Non-pigmented ciliary epithelial cell (primary cell): ENCODE measurements at places on chromosomes 3 and 15.

- no peak for DNase-seq
Observed at GRCh38 chr3:8485141-8485870, 16.3 kb upstream of the LMCD1 start.

GRCh38 chr3:164732166-164732565, 346.1 kb downstream of the SI start:
- DNase-seq = no peak

GRCh38 chr3:39327746-39328349, 1.7 kb upstream of the CCR8 start:
- no peak for DNase-seq

DNA sequence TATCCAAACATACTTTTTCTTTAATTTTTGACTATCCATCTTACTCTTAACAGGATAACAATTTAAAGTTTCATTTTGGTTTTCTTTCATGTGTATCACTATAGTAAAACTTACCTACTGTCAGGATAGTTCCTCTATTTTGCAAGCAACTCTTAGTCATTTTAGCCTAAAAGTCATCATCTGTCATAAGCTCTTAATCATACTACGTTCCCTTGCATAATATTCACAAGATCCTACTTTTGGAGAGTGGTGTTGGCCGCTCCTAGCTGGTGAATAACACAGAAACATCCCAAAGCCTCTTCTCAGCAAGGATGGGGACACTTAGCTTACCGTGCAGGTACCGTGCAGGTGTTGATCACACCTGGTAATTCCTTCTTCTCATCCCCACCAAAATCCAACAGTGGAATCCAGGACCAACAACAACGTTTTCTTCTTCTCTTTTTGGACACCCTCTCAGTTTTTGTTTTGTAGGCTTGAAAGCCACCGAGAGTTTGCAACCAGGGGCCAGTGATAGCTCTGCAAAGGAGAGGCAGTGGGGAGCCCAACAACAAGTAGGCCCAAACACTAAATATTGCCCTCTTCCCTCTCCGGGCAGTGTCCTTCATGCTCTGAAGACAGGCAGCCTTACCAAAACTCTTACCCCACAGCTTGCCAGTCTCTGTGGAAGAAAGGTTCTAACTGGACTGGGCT, 433 bp downstream of the FILIP1L start:
- DNase-seq = no peak

- DNase-seq = peak; percentile 58
Observed at GRCh38 chr15:76931397-76932134, at the start of gene RCN2. Gene RCN2 (plus strand): TSS chr15:76931749. CDS start chr15:76931842, 93 bp downstream.

DNA sequence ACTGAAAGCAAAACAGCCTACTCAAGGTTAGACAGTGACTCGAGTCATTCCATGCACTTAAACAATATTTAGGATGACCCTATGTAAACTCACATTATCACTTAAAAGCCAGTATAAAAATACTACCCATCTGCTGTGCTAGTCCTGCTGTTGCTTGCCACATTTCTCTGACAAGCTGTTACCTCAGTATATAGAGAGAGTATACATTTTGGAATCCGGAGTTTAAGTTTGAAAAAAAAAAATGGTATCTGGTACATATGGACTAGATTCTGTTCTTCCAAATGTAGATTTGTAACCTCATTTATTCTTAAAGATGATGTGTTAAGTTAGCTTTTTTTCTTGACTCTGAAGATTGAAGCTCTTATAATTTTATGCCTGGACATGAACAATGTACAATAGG, 503.8 kb upstream of the TPRG1 start:
- no peak for DNase-seq

GRCh38 chr3:58352626-58353025, 19.9 kb downstream of the PXK start:
- DNase-seq = no peak

- no peak for DNase-seq
Observed at GRCh38 chr3:78035131-78035641, 995.3 kb downstream of the ROBO2 start.

GRCh38 chr15:63908281-63908680, 74.5 kb upstream of the HERC1 start:
- DNase-seq = no peak

DNA sequence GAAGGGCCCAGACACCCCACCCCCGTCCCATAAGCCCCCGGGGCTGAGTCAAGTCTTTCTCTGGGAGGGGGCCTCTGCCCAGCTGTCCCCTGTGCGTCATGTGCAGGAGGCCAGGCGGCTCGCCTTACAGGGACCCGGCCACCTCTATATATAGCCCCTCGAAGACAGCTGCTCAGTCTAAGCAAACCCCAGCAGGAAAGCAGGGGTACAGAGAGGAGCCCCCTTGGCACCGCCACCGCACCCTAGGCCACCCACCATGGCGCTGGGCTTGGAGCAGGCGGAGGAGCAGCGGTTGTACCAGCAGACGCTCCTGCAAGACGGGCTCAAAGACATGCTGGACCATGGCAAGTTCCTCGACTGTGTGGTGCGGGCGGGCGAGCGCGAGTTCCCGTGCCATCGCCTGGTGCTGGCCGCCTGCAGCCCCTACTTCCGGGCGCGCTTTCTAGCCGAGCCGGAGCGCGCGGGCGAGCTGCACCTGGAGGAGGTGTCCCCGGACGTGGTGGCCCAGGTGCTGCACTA, at the start of gene KLHL40:
Gene KLHL40 (plus strand): TSS at position 175 of the 519 bp plus-strand sequence. CDS start 82 bp downstream, at position 257.
- no peak for DNase-seq

DNA sequence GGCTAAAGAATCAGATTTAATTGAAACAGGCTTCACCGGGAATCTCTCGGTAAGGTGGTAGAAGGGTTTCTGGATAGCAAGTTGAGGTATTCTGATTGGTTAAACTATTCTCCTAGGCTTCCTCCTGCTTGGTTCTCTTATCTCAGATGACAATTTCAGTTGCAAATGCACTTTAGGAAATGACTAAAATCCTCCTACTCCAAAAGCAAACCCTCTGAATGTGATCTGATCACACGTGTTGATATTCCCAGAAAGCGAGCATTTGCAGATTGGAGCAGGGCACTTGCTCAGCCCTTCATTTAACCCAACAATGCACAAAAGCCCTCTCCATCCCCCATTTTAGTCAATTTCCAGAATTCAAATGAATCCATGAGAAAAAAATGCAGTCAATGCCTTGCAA, 55.6 kb upstream of the ICE2 start:
- no peak for DNase-seq

DNA sequence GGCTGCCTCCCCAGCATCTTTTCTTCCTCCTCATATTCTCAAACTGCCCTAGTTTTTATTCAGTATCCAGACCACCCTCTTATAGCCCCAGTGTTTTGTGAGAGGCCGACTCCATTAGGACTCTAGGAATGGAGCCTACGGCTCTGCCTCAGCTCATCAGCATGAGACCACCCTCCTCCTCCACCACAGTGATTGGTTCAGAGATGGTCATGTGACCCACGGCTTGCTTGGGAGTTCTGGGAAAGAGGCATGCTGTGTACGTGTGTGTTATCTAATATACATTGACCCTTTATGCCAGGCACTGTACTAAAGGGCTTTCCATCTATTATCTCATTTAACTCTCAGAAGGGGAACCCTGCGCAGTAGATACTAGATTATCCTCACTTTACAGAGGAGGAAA, 17.8 kb upstream of the CMTM7 start:
- DNase-seq = no peak

- DNase-seq = no peak
Observed at GRCh38 chr3:69232482-69232881, 110.1 kb upstream of the LMOD3 start.

DNA sequence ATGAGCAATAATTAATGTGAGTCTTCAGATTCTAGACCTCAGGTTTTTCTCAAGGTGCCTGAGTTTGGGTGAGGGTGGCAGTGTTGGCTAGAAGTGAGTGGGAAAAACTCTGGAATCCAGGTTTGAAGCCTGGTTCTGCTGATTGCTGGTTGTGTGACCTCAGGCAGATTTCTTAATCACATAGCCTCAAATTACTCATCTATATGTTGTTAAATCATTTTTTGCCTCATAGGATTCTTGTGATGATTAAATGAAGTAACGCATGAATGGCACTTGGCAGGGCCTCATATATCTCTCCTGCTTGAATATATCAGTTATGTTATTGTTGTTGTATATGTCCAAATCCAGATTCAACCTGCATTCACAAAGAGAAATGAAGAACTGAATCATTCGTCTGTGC, 60.5 kb downstream of the NR2F2 start:
- DNase-seq = no peak

- DNase-seq = peak; percentile 36
Observed at GRCh38 chr3:153087595-153088566, 74.1 kb upstream of the RAP2B start.

- DNase-seq = no peak
Observed at GRCh38 chr3:190988102-190988501, 125.6 kb upstream of the GMNC start.

DNA sequence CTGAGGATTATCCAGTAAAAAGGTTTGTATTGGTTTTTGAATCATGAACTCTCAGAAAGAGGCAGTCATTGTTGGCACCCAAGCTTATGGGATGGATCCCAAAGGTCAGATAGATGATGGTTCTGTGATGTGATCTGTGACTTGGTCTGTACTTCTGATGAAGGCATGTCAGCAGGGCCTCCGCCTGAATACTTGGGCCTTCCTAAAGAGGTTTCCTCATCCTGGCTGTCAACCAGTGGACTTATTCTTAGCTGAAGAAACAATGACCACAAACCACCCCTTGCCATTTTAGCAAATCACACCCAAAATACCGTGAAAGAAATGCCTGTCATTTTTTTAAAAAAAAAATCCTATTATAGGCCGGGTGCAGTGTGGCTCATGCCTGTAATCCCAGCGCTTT, 48.2 kb upstream of the SLC9A9 start:
- DNase-seq = no peak

- DNase-seq = no peak
Observed at GRCh38 chr3:9940746-9941145, 7.1 kb downstream of the CRELD1 start.

DNA sequence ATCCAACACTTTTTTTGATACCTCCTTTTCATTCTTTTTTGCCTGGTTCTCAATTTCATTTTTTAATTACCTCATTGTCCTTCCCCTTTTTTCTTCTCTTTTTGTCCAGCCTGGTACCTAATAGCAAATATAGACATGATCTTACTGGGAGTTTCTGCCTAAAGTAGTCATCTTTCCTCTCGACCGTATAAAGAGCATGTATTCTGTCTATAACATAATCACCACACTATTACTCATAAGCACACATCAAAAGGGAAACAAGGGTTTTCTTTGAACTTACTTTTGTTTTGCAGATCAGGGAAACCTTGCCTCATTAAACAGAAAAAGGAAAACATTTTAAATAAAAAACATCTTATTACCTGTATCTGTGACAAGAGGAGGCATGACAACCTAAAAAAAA, 33.0 kb downstream of the FAM98B start:
- DNase-seq = no peak

- no peak for DNase-seq
Observed at GRCh38 chr3:176595307-176595706, 602.0 kb downstream of the TBL1XR1 start.

DNA sequence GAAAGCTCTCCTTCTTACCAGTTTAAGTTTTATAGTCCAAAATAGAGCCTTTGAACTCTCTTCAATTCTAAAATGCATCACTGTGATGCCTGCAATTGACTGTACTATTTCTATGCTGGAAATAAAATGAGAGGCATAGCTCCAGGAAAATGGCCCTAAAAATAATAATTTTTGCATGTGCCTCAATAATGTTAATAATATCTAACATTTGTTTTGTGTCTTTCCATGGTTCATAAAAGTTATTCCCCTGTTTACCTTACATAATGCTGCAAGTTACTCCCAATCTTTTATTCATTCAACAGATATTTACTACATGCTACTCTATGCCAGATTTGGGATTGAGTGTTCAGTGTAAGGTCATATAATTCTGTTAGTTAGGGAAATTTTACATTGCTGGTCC, 574.0 kb downstream of the RBMS3 start:
- no peak for DNase-seq

DNA sequence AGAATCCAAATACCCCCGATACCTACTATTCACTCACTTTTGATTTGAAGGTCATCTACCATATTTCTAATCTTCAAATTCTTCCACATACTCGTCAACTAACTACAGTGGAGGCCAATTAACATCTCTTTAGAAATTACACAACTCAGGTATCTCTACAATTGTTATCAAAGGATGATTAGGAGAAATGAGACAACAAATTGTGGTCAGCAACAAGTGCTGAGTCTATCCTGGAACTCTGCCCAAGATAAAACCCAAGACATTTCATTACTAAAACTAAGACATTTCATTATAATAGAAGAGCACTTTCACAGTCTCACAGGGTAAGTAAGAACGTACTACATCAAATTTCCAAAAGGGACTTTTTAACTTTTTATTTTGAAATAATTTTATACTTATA, 100.0 kb downstream of the TBC1D5 start:
- no peak for DNase-seq

GRCh38 chr3:130894130-130894985, 474 bp downstream of the ATP2C1 start:
- no peak for DNase-seq

- no peak for DNase-seq
Observed at GRCh38 chr15:68818769-68819494, 1.8 kb downstream of the ANP32A start.

DNA sequence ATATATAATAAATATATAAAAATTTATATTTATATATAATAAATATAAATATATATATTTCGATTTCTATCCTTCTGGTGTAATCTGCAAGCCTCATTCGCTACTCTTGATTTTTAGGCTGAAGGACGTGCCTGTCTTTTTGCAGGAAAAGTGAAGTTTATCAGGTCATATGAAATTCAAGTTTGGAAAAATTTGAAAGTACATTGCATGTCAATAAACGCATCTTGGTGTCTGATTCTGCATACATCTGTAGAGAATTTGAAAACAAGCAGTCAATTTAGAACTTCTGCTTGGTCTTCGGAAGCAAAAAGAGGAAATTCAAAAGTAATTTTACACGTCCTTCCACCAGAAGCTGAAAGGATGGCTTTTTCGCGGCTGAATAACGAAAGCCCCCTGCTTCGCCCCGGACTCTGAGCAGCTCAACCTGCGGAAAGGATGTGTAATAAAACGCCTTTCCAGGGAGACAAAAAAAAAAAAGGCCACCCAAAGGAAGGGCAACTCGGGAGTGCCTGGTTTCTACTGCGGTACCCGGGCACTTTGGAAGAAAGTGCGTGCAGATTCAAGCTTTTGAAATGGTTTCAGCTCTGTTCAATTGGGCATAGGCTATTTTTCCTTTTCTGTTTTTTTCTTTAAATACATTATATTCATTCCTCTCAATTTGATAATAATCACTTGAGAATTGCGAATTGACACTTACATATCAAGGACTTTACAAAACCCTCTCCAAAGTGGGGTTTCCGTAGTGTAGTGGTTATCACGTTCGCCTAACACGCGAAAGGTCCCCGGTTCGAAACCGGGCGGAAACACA, 1.5 kb upstream of the MYNN start:
- no peak for DNase-seq
